ENCODE measurements at places on chromosomes 1 and 21. TPM values are rescaled to one million over a fixed set of nuclear protein-coding genes. Genes with fewer than 3 reads are reported as not detected.

The KLF18 gene
- not detected for total RNA-seq

The HSF2BP gene
- 1.5 TPM for total RNA-seq

The SLC26A9 gene
- 0.09 TPM for total RNA-seq

The SPRR2E gene
- not detected for total RNA-seq

The SLC45A1 gene
- total RNA-seq = 8.6 TPM

The FAM72D gene
- 6.9 TPM for total RNA-seq

The F13B gene
- not detected for total RNA-seq

The KRTAP19-1 gene
- total RNA-seq = not detected

The NHLH1 gene
- 0.34 TPM for total RNA-seq

The PROK1 gene
- not detected for total RNA-seq

The CLCA4 gene
- total RNA-seq = not detected

The LENEP gene
- total RNA-seq = not detected

The CYP4A22 gene
- total RNA-seq = not detected

The LCA5L gene
- 2.2 TPM for total RNA-seq

The NIT1 gene
- total RNA-seq = 30.0 TPM

The KLHL12 gene
- 20.7 TPM for total RNA-seq

The DMRTA2 gene
- total RNA-seq = 0.22 TPM

The OR1C1 gene
- total RNA-seq = not detected

The JAM2 gene
- total RNA-seq = not detected

The PLPPR5 gene
- not detected for total RNA-seq

The TCHH gene
- total RNA-seq = 0.19 TPM

The SPATA21 gene
- not detected for total RNA-seq

The PRAMEF10 gene
- not detected for total RNA-seq

The DNM3 gene
- 0.70 TPM for total RNA-seq

The DYNLT5 gene
- not detected for total RNA-seq

The LCE6A gene
- not detected for total RNA-seq

The PIK3R3 gene
- 1.1 TPM for total RNA-seq
